ENCODE measurements at places on chromosomes 13 and 19.

DNA sequence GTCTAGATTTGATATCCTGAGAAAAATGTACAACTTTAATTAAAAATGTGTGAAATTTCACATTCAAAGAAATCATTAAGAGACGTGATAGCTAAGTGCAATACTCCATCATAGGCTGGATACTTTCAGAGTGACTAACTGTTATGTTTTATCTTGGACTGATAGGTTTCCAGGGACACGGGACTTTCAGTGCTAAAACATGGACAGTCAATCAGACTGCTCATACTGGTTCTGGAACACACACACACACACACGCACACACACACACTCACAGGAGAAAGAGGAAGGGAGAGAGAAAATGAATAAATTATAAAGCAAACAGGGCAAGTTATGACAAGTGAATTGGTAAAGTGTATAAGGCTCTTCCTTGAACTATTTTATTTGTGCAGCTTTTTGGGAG, 955.9 kb downstream of the SLITRK5 start:
- no peak for DNase-seq

GRCh38 chr19:48740164-48740972, at the start of gene RASIP1:
Gene RASIP1, minus strand, starts transcription at chr19:48740610. Its CDS starts 328 bp downstream, at chr19:48740282.
- no peak for DNase-seq

DNA sequence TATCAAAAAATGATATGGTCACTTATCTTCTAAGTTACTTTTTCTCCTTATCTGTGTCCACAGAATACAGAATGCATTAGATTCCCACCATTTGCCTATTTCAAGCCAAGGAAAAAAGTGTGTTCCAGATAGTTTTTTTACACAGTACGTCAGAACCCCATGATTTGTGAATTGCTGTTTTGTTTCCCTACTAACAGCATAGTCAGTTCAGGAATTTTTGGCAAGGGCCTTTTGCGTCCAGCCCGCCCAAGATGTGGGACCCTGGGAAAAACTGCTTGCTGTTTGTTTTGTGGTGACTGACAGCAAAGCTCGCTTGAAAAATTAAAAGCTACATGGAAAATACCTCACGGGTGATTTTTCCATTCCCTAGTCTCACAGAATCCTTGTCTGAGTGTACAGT, 20.4 kb upstream of the FAM216B start:
- DNase-seq: no peak

- DNase-seq: no peak
Measured at GRCh38 chr19:49710372-49710951, 19.5 kb downstream of the CPT1C start.

GRCh38 chr19:41320568-41320967, 10.6 kb downstream of the CCDC97 start:
- no peak for DNase-seq

DNA sequence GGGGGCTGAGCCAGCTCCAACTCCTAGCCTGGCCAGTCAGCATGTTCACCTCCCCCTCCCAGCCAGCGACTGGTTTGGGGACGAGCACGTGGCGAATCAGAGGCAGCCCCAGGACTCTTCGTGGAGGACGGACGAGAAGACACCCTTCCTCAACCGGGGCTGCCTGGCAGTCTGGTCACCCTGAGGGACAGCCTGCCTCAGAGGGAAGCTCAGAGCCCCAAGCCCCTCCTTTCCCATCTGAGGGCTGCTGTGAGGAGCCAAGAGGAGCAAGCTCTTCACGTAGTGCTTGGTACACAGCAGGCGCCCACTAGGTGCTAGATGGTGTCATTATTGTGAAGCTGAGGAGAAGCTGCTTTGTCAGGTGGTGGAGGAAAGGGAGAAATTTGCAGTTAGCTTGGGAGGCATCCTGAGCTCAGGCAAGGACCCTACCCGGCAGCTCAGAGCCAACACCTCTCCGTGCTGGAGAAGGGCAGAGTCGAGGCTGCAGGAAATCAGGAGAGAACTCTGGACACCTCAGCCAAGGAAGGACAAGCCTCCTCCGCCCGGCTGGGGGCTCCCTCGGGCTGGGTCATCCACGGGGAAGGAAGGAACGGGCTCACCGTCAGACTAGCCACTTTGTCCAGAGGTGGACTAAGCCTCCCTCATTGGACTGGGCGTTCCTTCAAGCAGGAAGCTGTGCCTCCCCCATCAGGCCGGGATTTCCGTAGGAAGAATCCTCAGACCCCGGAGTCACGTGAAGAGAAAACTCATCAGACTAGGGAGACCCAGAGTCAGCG, 14.9 kb upstream of the C2CD4C start:
- DNase-seq: no peak
